ENCODE measurements at places on chromosomes 6 and 20.

DNA sequence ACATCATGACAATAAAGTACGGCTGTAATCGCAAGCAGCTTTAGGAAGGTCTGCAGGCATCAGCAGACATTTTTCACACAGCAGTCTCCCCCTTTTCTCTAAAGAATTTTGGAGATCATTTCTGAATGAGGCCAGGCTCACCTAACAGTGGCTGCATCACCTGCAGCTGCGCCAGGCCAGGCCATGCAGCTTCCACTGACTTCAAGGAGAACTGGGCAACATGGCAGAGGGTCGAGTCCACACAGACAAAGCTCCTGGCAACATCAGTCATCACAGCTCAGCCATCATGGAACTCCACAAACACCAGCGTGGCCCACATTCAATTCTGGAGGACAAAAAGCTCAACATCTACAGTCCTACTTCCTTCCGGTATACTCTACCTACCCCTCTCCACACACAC, 17.8 kb upstream of the FOXC1 start:
- DNase-seq, result no peak

DNA sequence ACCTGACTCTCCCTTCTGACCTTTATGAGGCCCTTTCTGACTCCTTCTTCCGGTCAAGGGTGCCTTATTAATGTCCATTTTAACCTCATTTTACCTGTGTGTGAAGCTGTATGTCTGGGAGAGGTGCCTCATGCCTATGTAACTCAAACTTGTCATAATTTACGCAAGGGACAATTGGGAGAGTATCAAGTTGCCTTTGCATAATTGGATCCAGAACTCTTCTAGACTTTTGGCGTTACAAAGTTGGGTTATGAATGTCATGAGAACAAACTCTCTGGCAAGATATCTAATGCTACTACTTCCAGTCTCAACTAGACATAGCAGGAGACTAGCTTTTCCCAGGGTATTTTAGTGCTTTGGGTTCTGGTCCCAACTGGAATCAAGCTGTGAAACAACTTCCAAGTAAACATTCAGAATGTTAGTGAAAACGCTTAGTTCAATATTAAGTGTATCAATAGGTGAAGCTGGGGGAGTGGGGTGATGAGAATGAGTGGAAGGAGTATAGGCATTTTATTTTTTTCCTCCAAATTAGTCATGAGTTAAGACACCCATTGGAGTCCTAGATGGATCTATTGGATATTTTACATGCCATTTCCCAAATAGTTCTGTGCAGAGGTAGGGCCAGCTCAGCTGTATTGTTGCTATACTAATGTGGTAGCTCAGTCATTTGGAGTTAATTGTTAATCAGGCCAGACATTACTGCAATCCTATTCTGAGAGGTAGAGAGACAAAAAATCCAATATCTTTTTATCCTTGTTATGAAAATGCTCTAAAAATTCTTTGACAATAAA, 159.9 kb downstream of the TFAP2B start:
- no peak for DNase-seq

- no peak for DNase-seq
Observed at GRCh38 chr6:159307246-159307790, 138.1 kb downstream of the FNDC1 start.

- DNase-seq, result no peak
Observed at GRCh38 chr6:87785229-87785862, 83.3 kb upstream of the AKIRIN2 start.

DNA sequence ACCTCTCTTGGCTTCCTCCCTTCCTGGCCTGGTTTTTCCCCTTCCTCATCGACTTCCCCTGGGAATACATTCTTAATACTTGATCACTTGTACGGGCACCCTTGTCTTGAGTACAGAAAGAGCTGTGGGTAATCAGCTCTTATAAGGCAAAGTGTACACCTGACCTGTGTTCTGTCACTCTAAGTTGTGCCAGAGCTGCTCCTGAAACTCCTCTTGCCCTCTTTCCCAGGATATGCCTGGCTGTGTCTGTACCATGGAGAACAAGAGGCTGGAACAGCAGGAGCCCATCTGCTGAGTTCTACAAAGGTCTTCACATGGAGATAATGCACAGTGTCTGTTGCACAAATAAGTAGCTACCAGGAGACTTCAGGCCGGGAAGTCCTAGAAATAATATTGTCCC, 110.1 kb downstream of the FOXA2 start:
- no peak for DNase-seq

GRCh38 chr6:129671442-129672340, 38.3 kb downstream of the ARHGAP18 start:
- no peak for DNase-seq

DNA sequence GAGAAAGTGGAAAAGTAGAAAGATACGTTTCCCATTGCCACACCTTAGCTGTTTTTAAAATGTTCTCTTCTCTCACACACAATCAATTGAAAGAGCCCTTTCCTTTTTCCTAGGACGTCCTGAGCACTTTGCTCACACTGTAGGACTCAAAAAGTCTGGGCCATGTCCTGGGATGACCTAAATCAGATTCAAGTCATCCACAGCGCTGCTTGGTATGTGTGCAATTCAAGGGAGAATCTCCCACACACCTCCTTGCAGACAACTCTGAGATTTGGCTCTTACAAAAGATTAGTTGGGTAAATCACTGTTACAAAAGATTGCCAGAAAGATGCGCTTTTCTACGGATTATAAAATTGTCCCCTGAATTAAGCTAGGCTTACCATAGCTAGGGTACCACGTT, 130.1 kb downstream of the RNASET2 start:
- no peak for DNase-seq

DNA sequence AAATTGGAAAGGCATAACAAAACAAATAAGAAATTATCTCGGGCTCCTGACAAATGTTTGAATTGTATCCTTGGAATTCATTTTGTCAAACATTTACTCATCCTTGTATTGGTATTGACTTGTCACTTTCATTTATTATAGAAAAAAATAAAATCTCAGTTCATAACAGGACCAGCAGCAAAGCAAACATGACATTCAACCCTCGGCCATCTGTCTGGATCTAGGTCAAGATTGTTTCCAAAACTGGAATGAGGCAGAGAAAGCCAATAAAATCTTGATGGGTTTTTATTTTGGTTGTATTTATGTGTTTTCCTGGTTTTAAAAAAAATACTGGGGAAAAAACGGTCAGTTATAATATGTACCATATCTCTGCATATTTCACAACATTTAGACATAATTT, 42.9 kb upstream of the FABP7 start:
- DNase-seq, result no peak

DNA sequence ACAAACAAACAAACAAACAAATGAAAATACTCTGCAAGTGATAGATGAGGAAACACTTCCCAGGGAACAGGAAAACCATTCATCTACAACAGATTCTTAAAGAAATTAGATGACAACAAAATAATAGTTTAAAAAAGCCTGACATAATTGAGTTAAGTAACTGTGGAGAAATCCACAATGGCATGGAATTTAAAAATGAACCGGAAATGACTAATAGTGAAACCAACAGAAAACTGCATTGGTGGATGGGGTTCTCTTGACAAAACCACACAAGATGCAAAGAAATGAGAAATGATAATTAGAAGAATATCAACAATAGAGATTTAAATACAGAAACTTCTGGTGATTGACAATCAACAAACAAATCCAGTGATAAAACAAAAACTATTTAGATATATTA, 785.6 kb downstream of the QKI start:
- no peak for DNase-seq

DNA sequence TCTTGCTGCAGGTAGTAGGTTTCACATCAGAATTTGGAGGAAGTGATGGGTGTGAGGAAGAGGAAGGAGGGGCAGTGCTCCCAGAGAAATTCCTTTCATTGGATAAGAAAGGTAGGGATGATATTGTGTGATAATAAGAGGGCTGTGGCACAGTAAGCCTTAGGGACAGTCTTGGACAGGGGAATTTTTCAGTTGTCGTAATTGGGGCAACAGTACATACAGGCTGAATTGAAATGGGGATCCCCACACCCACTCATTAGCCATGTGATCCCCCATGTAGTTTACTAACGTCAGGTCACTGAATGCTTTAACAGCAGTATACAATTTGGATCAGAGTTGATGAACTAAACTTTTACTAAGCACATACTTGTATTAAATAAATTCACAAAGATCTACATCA, 79.4 kb downstream of the FOXO3 start:
- DNase-seq, result no peak

GRCh38 chr6:10569392-10570127, 48.4 kb downstream of the GCNT2 start:
- DNase-seq, result no peak

GRCh38 chr20:20083807-20084206, 31.5 kb downstream of the CFAP61 start:
- peak; percentile 64 for DNase-seq

- DNase-seq, result no peak
Observed at GRCh38 chr6:154350293-154350692, 6.3 kb downstream of the IPCEF1 start.

DNA sequence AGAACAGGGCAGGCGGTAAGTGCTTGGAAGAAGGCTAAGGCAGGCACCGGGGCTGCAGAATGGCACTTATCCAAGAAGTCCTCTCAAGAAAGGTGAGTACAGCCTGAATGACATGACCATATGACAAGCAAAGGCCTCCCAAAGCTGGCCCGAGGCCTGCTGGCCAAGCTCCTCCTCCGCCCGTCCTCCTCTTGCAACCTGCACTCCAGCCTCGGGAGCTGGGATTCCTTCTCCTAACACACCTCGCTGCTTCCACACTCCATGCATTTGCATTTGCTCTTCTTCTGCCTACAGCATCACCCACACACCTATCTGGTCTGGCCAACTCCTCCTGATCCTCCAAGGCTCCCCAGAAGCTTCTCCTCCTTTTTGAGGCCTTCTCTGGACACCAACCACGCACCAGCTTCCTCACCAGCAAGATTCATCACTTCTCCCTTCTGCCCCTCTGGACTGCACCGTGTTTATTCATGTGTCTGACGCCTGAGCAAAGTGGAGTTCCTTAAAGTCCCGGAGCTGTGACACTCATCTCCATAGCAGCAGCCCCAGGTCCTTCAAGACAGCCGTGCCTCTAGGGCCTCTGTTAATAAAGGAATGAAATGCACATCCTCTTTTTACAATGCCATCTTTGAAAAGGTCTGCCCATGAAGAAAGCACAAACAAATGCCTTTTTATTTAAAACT, 32.3 kb downstream of the CNKSR3 start:
- DNase-seq, result no peak

DNA sequence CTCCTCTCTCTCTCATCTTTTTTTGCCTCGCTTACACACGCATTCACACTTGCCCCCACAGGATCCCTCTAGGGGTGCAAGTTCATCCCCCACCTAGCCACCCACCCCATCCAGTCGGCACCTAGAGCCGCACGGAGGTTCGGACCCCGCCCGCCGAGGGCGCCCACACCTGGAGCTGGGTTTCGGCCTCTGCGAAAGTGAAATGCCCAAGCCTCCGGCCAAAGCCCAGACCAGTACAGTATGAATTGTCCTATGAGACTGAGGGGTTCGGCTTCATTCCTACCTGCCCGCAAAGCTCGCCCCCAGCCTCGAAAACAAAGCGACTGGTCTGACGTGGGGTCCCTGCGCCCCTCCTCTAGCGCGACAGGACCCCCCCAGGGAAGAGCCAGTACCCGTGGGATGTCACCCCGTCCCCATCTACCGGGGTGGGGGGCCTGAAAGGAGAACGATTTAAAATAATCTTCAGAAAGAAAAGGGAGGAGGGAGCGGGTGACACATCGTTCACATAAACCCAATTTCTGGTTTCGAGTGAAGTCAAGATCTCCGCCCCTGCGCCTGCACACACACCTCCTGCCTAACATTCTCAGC, 1.5 kb downstream of the TFAP2A start:
- no peak for DNase-seq

DNA sequence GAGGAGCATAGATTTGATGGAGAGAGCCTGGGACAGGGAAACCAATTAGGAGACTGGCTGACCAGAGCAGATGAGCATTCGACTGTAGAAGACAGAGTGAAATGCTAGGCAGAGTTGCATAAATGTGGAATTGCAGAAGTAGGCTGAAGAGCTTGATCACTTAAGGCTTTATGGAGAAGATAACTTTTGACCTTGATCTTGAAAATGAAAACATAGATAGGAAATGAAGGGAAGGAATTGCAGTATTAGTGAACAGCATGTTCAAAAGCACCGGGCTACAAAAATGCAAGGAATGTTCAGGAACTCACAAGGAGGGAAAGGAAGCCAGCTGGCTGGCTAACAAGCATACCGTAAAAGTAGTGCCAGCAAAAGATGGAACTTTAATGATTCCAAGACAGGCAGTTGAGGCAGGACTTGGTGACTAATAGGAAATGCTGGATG, 20.5 kb upstream of the LTV1 start:
- no peak for DNase-seq

- no peak for DNase-seq
Observed at GRCh38 chr6:170074907-170075306, 216.0 kb downstream of the DLL1 start.

- peak; percentile 70 for DNase-seq
Observed at GRCh38 chr20:528923-529604, 14.5 kb downstream of the CSNK2A1 start.

DNA sequence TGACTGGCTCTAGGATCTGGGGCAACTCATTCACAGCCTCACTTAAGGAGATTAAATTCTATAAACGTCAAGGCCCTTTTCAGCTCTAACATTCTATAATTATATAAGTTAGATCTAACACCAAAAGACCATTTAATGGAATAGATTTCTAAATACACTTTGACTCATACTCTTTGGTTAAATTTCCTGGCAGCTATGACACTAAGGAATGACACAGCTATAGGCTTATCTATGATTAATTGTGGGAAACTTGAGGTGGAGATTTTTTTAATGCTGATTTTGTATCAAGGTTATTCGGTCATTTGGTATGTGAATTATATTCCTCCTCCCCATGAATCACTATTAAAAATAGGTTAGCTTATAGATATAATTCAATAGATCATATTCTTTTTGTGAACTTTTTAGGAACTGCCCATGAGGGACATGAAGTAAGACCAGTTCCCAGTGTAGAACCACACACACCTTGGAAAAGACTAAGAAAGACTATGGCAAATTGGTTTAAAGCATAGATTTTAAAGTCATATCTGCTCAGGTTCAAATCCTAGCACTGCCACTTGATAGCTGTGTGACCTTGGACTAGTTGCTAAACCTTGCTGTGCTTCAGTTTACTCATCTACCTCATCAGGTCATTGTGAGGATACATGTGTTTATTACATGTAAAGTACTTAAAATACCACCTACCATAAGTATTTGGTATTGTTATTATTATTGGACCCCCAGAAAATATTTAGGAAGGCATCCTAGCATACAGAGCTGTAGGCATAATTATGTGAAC, 116.0 kb downstream of the CRYBG1 start:
- peak; percentile 72 for DNase-seq
